Stimulated activated CD8-positive, alpha-beta memory T cell treated with anti-CD3 and anti-CD28 coated beads, Interleukin-15, amount 100 ng/mL, for 4 hours (primary cell): ENCODE measurements at places on chromosomes 4 and X.

GRCh38 chrX:46647251-46647650 is 73.7 kb downstream of the CHST7 start:
- DNase-seq = no peak

DNA sequence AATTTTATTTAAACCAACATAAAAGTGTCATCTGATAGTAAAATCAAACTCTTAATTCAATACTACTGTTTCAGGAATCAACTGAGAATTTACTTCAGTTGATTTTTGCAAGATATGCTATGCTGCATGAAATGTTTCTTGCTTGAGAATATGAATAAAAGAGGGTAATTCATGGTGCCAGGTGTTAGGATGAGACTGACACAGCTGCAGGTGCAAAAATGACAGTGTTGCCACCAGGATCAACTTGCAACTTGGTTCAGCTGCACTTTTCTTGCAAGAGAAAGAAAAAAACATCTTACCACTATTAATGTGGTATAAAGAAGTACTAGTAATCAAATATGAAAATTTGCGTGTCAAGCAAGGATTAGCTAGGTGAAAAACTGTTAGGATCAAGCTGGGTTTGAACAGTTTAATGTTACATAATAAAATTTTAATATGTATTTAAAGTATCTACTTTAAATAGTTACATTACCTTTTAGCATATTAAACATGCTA is 49.7 kb downstream of the CHIC2 start:
- no peak for DNase-seq

DNA sequence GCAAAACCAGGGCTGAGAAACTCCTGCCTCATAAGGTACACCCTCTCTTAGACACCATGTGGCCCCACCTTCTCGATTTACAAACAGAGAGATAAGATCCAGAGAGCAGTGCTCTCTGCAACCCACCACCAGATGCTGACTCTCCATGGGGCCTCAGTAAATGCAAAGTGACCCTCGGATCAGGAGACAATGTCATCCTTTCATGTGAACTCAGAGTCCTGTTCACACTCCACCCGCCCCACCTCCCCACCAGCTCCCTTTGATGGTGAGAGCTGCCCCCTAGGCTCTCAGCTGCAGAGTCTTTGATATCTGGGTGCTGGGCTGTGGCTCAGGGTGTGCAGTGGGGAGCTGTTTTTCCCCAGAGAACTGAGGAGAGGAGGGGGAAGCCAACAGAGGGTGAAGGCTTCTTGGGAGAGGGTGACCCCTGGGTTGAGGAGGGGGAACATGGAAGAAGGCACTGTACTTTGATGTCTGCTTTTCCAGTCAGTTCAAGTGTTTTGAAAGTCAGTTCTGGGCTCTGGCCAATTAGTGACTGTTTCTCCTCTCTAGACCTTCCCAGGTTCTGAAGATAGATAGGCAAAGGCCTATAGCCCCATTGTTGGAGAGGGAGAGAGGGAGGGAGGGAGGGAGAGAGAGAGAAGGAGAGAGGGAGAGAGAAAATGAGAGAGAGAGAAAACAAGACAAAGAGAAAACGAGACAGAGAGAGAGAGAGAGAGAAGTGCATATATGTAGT is 88.2 kb downstream of the SCD5 start:
- no peak for DNase-seq

DNA sequence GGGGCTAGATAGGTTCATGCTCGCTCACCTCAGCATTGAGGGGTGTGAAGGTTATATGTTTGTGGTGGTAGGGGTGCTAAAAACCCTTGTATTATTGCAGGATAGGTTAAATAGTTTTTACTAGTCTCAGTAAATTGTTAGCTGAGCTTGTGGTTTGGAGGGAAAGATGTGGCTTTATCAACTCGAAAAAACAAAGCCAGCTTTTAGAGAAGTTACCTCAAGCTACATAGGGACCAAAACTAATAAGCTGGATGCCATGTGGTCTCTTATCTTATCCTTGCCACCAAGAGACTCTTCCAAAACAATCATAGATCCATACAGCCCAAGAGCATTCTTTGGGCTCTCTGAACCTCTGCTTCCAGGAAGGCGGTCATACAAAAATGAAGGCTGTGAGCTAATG is 29.2 kb downstream of the MSN start:
- no peak for DNase-seq

DNA sequence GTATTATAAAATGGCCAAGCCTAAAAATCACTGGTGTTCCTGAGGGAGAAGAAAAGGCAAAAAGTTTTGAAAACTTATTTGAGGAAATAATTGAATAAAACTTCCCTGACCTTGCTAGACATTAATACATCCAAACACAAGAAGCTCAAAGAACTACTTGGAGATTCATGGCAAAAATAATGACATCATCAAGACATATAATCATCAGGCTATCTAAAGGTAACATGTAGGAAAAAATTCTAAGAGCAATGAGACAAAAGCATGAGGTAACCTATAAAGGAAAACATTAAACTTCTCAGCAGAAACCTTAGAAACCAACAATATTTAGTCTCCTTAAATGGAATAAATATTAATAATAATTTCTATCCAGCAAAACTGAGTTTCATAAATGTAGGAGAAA is 887.6 kb downstream of the PCDH19 start:
- no peak for DNase-seq

GRCh38 chr4:148962539-148963290 is 520.5 kb upstream of the NR3C2 start:
- no peak for DNase-seq

DNA sequence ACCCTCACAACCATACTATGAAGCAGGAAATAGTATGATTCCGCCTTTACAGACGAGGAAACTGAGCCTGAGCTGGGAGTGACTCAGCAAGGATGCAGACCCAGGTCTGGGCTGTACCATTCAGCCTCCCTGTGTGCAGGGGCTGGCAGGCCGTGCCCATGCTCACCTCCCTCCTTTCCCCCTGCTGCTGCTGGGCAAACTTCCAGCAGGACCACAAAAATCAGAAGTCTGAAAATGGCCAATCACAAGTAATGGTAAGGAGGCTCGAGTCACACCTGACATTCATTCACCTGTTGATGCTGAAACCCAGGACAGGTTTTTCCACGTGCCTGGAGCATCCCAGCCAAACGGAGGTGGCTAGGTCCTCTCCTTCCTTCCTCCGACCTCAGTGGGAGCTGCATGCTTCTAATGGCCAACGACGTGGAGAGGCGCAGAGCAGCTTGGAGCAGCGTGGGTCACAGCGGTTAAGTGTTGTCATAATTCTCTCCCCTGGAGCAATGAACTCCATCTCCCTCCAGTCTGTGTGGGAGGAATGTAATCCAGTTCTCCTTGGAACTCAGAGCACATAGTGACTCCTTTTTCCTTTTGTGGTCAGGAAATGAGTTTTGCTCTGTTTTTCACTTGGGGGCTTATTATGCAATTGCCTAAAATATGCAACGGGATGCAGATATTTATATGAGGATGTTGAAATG is 371.7 kb downstream of the BCOR start:
- no peak for DNase-seq

DNA sequence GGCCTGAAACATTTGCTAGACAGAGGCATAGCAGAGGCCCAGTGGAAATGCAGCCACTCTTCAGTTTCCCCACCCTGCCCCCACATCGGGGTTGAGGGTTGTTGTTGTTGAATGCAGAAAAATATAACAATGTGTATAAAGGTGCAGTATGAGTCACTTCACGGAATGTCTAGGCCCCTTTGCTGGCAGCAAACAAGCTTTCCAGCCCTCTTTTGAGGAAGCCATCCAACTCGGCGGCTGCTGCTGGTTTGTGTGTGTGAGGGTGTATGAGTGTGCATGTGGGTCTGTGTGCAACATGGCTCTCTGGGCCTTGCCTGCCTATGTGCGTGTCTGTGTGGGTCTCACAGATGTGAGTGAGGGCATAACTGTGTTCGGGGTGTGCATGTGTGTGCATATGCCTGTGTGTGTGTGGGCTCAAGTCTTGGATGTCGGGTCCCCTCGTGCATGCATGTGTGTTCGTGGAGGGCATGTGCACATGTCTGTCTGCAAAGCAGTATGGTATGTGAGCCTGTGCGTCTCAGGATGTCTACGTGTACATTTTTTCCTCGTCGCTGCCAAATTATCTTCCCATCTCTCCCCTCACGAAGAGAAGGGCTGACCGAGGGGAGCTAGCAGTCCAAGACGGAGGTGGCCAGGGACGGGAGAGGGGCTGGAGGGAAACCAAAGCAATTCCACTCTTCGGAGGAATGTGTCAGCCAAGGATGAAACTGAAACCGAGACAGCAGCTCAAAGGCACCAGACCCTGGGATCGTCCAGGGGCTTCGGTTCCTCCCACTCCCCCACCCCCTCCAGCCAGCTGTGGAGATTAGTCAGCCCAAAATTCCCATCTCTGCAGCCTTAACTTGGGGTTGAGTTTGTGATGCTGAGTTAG is 8.4 kb upstream of the ELF4 start:
- no peak for DNase-seq

- no peak for DNase-seq
Observed at GRCh38 chrX:20173856-20174255, 32.2 kb upstream of the EIF1AX start.

DNA sequence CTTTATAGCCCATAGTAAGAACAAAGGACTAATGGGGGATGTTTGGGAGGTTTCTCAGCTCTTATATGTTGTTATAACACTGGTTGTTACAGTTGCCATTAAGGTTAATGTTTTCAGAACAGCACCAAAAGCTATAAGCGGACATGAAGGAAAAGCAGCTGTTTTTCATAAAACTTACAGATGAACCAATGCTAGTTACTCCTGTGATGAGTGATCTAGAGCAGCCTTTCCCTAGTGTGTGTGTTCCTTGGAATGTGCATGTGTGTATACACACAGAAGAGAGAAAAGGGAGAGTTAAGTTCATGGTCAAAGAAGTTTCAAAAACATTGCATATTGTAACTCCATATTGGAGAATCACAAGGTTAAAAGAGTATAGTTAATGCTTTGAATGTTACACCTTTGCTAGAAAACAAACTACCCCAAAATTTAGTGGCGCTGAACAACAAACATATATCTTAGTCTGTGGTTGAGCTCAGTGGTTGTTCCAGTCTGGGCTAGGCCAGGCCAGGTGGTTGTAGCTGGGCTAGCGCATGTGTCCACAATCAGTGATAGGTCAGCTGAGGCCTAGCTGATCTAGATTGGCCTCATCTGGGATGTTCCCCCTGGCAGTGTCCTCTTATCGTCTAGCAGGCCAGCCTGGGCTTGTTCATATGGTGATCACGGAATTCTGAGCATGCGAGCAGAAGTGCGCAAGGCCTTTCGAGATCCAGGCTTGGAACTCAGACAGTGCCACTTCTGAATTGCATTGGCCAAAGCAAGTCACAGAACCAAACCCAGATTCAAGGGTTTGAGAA is 151.0 kb downstream of the NHS start:
- DNase-seq = no peak

DNA sequence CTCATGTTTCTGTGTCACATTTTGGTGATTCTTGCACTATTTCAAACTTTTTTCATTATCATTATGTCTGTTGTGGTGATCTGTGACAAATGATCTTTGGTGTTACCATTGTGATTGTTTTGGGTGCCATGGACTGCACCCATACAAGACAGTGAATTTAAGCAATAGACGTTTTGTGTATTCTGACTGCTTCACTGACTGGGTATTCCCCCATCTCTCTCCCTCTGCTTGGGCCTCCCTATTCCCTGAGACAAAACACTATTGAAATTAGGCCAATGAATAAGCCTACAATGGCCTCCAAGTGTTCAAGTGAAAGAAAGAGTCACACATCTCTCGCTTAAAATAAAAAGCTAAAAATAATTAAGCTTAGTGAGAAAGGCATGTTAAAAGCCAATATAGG is 60.2 kb downstream of the BANK1 start:
- DNase-seq = no peak

DNA sequence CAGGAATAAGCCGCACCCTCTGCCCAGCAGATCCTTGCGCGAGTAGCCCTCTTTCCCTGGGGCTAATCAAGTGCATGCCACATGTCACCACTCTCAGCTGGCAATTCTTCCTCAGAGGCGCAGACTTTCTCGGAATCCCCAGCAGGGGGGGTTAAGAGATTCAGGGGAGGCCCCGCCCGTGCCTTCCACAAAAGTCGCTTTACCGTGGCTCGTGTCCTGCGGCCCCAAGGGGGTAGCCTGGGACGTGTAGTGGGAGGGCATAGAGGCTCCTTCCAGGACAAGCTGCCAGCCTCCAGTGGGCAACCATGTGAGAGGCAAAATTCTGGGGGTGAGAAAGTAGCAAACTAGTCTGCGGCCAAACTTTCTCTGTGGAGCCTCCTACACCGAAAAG is 652 bp downstream of the SRPX start:
- DNase-seq = no peak

DNA sequence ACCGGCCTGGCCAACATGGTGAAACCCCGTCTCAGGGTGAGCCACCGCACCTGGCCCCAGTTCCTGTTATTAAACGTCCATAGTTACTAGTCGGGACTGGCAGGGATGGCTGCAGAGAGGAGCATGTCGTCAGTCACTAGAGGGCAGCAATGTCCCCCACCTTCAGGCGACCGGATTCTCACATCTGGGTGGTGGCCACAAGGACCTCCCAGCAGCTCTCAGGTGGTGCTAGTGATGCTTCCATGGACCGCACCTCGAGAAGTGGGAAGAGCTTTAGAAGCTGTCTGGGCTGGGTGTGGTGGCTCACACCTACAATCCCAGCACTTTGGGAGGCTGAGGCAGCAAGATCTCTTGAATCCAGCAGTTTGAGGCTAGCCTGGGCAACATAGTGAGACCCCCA is 13.3 kb upstream of the IL3RA start:
- DNase-seq = no peak
